Natural killer cell (primary cell): ENCODE measurements at places on chromosomes 3 and 15.

GRCh38 chr15:90055182-90055581, 47.1 kb downstream of the IDH2 start:
- DNase-seq, result no peak

DNA sequence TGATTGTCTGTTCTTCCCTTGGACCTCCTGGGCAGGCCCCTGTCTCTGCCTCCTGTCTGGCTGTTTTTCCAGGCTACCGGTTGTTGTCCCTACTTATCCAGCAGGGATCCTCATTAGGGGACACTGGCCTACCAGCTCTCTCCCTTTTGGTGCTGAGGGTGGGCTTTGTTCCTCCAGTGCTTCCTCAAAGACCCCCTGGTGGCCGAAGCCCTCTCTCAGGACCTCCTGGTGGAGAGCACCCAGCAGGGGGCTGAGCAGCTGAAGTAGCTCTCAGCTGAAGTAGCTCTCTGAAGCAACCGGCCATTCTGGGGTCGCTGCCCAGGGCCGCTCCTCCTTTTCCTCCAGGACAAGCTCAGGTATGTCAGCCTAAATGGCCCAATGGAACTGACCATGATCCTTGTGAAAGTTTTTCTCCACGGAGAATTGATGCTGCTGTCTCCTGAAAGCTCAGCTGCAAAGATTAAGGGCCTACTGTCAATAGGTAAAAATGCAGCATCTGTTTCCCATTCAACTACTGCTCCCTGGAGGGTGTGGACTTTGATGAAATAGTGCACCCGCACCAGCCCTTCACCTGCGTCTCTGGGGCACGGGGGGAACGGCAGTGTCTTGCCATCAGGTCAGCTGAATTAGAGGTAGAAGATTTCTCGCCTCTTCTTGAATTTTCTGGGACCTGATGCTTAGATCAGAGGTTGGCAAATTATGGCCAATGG, 27.6 kb downstream of the ARNT2 start:
- DNase-seq, result no peak

- DNase-seq, result no peak
Observed at GRCh38 chr3:189267981-189268613, 96.3 kb downstream of the TPRG1 start.

GRCh38 chr3:47455806-47456452, 19.8 kb downstream of the SCAP start:
- DNase-seq, result no peak

GRCh38 chr15:39426552-39427532, 154.0 kb upstream of the THBS1 start:
- DNase-seq, result peak; percentile 81

- DNase-seq, result no peak
Observed at GRCh38 chr3:62601238-62602070, 228.1 kb upstream of the FEZF2 start.

- no peak for DNase-seq
Observed at GRCh38 chr15:36914960-36915808, 185.2 kb downstream of the MEIS2 start.

DNA sequence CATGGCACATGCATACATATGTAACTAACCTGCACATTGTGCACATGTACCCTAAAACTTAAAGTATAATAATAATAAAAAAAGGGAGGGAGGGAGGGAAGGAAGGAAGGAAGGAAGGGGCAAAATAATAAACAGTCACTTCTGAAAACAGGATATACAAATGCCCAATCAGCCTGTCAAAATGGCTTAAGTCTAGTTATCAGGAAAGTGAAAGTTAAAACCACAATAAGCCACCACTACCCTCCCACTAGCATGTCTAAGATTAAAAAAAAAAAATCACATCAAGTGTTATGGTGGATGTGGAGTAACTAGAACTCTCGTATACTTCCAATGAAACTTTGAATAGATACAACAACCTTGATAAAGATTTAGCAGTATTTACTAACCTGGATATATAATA, 145.6 kb upstream of the GMNC start:
- no peak for DNase-seq

- DNase-seq, result no peak
Observed at GRCh38 chr15:37028625-37029296, 71.6 kb downstream of the MEIS2 start.

DNA sequence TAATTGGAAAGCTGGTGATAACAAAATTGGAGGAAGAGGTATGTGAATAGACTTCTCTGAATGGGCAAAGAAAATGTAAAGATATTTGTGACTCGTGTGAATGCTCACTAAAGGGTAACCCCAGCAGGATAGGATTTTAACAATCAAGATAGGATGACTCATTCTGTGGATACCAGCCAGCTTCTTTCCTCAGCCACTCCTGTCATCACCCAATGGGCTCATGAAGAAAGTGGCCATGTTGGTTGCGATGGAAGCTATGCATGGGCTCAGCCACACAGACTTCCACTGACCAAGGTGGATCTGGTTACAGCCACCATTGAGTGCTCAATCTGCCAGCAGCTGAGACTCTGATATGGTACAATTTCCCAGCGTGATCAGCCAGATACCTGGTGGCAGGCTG, 40.9 kb downstream of the STRIT1 start:
- no peak for DNase-seq

DNA sequence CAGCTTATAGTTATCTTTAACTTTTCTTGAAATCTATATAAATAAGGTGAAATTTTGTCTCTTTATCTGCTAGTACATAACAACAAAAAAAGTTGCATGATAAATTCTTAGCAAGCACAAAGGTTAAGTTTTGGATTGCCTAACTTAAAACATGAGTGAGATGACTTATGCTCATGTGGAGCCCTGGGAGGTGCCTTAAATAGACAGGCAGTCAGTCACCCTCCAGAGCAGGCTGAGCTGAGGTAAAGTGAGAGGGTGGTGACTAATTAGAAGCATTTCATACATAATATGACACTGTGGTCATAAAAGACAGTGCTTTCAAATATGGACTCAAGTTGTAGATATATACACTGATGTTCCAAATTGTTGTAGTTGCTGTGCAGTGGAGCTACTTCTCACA, 14.6 kb upstream of the MME start:
- DNase-seq, result no peak

- DNase-seq, result no peak
Observed at GRCh38 chr3:181726351-181727330, 14.9 kb downstream of the SOX2 start.

GRCh38 chr15:45539680-45540079, 17.1 kb upstream of the SLC30A4 start:
- DNase-seq, result no peak

DNA sequence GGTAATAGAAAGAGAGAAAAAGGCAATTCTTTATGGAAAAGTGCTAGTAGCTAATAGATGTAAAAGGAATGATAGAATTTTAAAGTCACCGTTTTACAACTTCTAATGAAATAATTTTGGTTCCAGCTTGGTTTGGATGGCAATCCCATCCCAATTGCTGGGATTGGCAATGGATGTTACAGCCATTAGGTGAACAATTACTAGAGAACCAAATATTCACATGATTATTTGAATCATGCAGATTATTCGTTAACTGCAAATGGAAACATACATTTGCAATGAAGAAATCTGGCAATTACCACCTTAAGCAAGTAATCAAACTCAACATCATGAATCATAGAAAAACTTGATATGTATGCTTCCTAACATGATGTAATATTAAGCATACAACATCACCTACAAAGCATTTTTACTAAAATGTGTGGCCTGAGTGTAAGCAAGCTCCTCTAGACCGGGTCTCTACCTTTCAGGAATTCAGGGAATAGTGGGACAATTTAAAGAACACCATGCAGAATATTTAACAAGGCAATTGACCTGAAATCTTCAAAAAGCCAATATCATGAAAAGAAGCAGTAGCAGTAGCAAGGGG, 26.2 kb upstream of the ANP32A start:
- no peak for DNase-seq

GRCh38 chr15:35289024-35289617, 204.0 kb upstream of the NANOGP8 start:
- DNase-seq, result no peak

DNA sequence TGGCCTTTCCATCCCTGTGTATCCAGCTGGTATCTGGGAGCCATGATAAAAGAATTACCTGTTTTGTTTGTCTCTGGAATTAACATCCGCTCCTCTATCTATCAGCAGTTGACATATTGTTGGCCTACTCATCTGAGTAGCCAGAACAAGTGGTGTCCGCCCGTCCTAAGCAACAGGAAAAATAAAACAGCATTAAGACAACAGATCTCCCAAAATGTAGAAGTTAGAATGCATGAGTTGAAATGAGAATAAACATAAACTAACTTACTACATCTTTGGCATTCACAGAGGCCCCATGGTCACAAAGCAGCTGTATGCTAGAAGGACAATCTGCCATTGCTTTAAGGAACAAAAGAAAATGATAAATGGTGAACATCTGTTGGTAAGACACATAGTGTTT, 75.9 kb downstream of the UACA start:
- no peak for DNase-seq

DNA sequence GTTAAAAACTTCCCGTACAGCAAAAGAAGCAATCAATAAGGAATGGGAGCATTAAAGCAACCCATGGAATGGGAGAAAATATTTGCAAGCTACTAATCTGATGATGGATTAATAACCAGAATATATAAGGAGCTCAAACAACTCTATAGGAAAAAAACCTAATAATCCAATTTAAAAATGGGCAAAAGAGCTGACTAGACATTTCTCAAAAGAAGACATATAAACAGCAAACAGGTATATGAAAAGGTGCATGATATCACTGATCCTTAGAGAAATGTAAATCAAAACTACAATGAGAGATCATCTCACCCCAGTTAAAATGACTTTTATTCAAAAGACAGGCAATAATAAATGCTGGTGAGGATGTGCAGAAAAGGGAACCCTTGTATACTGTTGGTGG, 52.7 kb upstream of the POU1F1 start:
- no peak for DNase-seq

DNA sequence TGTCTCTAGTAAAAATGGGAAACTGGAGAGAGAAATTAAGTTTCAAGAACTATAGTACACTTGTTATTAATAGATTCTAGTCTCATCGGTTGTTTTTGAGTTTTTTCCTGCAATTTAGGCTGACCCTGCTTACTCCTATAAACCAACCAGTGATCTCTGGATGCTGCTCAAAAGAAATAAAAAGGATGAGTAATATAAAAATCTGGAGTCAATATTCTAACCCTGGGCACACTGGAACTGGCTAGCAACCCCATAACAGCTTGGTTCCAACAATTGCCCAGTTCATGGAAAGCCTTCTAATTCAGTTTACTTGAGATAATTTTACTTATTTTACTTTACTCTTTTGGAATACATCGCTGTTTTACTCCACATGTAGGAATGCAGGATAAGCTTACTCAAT, 211.6 kb downstream of the GBE1 start:
- DNase-seq, result no peak

DNA sequence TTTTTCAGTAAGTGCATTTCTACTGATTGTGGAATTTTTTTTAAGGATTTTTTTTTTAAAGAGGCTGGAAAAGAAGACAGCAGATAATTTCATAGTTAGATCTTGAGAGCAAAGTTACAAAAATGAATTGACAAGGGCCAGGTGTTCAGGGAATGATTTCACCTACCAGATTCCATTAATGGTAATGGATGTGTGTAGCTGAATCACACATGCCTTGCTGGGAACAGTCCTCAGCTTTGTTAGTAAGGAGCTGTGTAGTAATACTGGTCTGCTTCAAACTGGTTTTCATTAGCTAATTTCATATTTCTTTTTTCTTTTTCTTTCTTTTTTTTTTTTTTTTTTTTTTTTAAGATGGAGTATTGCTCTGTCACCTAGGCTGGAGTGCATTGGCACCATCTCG, 16.0 kb downstream of the NR1D2 start:
- no peak for DNase-seq

- DNase-seq, result no peak
Observed at GRCh38 chr15:94793207-94793606, 561.8 kb downstream of the MCTP2 start.

DNA sequence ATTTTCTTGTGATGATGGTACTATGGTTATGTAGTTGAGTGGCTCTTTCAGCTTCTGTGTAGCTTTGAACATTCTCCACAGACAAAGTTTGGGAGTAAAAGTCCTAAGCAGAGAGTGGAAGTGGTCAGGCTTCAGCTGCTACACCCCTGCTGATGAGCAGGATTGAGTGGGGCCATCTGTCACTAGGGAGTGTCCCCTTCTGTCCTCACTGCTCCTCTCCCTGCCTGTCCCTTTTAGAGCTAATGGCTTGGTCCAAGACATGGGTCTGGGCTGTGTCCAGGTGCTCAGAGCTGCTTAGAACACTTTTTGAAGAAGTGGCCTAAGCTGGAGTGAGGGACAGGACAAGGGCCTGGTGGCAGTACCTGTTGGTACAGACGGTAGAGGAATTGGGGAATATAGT, 15.1 kb downstream of the MYZAP start:
- DNase-seq, result no peak

DNA sequence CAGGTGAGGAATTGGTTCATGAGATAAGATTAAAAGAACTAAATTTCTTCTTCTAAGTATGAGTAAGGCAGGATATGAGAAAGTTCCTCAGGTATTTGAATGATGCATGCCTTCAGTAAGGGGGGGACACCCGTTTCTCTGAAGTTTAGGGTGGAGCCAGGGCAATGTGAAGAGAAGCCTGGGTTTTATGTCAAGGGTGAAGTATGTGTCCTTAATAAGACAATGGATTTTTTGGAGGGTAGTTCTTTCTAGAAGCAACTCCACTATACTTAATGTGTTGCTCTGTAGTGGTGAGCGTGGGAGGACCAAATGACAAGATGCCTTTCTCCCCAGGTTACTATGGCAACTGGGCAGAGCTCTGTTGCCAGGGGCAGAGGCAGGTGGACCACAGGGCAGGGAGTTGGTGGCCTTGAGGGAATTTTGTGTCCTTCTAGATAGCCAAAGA, 44.0 kb downstream of the PHLDB2 start:
- DNase-seq, result no peak

DNA sequence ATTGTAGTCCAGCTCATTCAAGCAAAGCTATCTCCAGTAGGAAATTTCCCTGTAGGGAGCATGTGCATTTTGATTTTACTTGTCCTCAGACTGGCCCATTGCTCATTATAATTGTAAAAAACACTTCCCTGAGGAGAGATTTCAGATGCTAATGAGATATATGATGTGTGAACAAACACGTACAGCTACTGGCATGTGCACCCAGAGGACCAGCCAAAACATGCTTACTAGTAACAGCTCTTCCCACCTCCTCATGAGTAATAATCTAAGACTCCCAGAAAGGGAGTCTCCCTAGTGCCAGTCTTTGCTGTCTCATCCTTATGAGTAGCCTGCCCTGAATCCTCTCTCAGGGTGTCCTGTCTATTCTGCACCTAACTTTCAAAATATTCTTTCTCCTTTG, 43.4 kb downstream of the FBXO22 start:
- no peak for DNase-seq

DNA sequence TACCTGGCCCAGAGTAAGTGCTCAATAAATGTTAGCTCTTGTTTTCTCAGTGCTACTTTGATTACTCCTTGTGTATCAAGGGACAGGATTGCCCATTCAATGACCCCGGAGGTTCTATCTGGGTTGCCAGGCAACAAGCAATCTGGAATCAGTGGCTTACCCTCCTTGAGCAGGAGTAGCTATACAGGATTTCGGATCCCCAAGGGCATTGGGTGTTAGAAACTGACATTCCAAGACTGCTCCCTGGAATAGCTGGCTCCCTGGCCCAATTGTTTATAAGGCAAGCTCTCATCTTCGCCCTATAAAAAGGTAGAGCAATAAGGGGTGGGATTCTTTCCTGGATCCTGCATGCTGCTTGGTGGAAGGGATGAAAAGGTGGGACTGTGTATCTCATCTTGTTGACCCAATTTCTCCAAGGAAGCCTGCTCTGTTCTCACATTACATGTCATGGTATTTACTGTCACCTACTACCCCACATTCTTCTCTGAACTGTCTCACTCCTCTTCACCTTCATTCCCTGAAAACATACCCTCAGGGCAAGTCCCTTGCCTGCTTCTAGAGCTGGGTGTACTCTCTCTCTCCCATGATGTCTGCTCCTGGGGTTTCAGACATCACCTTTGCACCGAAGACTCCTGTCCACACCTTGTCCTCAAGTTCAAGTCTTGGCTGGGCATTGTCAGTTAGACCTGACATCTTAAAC, 26.4 kb upstream of the SCN10A start:
- DNase-seq, result no peak
